Fibroblast of gingiva (primary cell): ENCODE measurements at places on chromosomes 6 and 20.

- no peak for DNase-seq
Measured at GRCh38 chr6:127807806-127808517, 92.9 kb downstream of the THEMIS start.

DNA sequence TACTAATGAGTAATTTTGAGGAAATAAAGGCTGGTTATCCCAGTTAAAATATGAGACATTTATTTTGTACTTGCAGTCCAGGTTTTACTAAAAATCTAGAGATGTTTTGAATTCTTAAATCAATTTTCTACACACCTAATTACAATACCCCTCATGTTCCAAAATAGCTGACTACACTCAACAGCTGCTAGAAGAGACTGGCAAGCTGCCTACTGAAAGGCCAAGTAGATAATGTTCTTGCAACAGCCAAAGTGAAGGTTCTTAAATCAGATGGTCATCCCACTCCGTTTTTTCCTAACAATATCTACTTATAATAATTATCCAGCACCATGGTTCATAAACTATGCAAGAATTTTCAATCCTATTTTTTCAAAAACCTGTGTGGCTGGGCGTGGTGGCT lies 69.0 kb downstream of the DTNBP1 start:
- peak; percentile 9 for DNase-seq

DNA sequence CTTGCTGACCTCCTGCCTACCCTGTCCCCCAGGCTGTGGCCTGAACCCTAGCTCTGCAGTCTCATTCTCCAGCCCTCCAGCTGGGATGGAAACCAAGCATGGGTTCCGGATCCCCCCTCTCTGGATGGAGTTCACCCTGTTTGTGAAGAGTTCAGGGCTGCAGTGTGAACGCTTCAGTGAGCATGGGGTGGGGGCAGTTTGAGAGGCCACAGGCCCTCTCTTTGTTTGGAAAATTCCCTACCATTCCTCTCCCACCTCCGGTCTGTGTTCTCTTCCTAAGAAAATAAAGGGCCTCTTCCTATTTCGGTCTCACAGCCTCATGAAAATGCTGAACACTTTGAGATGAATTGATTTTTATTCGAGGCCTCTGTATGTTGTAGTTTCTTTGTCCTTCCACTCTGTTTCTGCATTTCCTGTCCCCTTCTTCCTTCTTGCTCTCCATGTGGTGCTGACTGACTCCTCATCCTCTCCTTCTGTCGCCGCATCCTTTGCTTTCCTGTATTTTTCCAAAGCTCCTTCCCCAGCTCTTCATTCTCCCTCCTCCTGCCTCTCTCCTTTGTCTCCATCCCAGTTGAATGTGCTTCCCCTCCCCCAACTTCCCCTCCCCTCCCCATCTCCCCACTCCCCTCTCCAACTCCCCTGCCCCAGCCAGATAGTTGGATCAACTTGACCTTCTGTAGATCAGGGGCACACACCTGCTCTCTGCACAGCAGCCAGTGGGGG lies 2.4 kb upstream of the KCNK5 start:
- DNase-seq = no peak

- no peak for DNase-seq
Measured at GRCh38 chr6:33730611-33731010, 16.1 kb downstream of the IP6K3 start.

- no peak for DNase-seq
Measured at GRCh38 chr6:124742971-124743370, 219.3 kb upstream of the RNF217 start.

GRCh38 chr20:20407891-20408805 lies 40.2 kb downstream of the INSM1 start:
- DNase-seq = no peak

GRCh38 chr20:24762791-24763350 lies 186.2 kb upstream of the CST7 start:
- no peak for DNase-seq

DNA sequence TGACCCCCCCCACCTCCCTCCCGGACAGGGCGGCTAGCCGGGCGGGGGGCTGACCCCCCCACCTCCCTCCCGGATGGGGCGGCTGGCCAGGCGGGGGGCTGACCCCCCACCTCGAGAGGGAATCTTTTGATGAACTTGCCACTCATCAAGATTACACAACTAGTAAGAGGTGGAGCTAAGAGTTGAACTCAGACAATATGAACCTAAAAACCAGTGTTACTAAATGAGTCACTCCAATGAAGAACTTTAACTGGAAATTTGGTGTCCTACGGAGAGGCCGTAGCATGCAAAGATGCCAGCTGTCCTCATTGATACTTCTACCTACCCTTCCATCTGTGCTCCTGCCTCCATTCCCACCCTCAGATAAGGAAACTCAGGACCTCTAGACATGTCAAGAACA lies 42.8 kb downstream of the PFDN4 start:
- no peak for DNase-seq
